Activated naive CD8-positive, alpha-beta T cell treated with anti-CD3 and anti-CD28 coated beads, Interleukin-2, amount 10 ng/mL, durations not matched to agents 7 days and 5 days (primary cell): ENCODE measurements at places on chromosomes 1 and 21.

DNA sequence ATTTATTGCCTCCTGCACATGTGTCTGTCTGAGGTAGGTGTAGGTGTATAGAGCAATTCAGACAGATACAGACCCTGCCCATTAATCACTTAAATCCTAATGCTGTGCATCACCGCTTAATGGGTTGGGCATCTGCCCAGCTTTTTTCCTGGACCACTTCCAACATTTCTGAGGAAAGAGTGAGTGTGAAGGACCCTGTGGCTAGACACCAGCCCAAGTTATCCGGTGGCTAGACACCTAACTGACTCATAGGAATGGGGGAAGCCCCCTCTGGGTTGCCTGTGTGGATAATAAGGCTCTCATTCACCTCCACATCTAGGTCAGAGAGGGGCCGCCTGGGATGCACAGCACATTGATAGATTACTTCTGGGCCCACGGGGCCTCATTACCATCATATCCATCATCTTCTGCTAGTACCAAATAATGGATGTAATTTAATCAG is 121.1 kb upstream of the RAVER2 start:
- no peak for DNase-seq

- peak; percentile 82 for DNase-seq
Observed at GRCh38 chr1:54287176-54287650, 87.2 kb downstream of the MRPL37 start.

DNA sequence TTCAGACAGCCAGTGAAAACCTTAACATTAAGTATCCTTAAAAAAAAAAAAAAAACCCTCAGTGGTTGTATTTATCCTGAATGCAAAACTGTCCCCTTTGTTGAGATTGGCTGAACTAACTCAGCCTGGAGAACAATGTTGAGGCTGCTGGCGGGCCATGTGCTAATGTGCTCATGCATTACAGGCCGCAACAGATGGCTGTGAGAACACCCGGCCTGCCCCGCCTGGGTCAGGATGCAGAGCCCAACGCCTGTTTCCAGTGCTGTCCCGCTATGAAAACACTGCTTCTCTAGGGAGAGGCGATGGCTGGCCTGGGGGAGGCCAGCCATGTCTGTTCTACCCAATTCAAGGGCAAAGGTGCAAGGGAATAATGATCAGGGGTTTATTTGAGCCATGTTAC is 13.8 kb downstream of the OLIG2 start:
- no peak for DNase-seq

DNA sequence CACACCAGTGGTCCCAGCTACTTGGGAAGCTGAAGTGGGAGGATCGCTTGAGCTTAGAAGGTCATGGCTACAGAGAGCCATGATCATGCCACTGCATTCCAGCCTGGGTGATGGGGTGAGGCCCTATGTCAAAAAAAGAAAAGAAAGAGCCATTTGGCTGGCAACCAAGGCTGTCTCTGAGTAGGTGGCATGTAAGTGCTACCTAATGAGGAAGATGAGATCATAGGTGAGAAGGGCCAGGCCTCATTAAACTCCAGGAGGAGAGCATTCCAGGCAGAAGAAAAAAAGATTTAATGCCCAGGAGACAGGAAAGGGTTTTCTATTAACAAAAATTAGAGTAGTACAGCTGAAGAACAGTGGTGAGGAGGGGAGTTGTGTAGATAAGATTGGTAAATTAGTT is 103.4 kb upstream of the ZNF678 start:
- no peak for DNase-seq

DNA sequence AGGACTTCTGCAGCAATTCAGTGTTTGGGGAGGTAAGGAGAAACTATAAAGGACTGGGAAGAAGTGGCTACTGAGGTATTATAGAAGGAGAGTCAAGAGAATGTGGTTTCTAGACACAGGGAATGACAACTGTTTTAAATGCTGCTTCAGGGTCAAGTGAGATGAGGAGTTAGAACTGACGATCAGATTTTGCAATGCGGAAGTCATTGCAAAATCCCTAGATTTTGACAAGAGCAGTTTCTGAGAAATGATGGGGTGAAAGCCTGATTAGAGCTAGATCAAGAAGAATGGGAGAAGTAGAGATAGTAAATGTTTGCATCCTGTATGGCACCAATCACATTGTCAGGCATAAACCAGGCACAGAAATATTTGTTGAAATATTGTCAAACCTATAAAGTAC is 4.7 kb upstream of the TSNAX start:
- no peak for DNase-seq

DNA sequence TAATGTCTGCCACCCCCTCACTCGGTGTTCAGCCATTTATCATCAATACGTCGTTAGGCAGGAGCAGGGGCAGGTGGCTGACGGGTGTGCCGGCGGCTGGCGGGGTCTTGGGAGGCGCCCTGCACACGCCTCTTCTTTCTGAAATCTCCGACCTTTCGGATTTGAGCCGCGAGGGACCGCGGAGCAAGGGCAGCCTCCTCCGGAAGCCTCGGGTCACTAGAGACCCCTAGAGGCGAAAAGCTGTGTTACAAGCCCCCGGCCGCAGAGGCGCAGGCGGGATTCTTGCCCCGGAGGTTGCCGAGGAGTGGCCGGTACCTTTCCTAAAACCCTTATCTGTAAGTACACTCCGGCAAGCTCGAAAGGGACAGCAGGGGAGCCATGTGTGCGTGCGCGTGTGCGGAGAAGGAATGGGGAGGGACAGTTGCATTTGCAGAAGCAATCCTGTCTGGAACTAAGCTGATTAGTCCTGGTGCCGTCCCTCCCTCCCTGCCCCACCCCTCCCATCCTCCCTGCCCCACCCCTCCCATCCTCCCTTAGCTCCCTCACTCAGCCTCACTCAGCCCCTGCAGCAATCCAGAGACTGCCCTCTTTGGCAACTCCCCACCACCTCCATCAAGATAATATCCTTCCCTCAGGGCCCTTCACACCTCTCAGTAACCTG is 11.0 kb downstream of the BRINP2 start:
- DNase-seq = peak; percentile 64

DNA sequence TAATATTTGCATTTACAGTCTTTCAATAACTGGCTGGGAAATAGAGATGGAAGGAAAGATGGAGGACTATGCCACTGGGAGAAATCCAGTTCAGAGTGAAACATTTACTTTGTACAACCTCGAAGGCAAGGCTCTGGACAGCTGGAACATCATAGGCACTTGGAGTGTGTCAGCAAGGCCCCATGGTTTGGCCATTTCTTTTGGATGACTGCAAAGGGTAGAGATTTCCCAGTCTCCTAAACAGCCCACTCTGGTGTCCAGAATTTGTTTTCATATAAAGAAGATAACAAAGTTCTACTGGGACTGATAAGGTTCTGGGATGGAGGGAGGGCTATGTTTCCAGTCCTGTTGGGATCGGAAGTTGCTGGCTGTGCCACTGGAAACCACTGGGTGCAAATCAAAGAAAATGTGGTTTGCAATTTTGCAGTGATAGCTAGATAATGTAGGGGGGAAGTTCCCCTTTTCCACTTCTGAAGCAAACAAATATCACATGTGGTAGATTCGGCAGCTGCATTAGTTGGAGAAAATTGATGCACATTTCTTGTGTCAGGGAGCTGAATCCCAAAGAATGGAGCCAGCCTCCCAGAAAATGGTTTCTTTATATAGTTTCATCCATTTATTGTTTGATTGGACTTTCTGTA is 16.2 kb downstream of the KCND3 start:
- DNase-seq = no peak

GRCh38 chr21:25638660-25639550 is at the start of gene JAM2:
Gene JAM2 (plus strand): TSS chr21:25639258. CDS start chr21:25639822, 564 bp downstream.
- DNase-seq = peak; percentile 49

- no peak for DNase-seq
Observed at GRCh38 chr1:99018313-99018712, 13.7 kb upstream of the PLPPR5 start.

GRCh38 chr1:83766241-83766691 is 232.7 kb downstream of the TTLL7 start:
- no peak for DNase-seq

- no peak for DNase-seq
Observed at GRCh38 chr1:65039066-65039465, 72.7 kb upstream of the JAK1 start.
